Activated T-helper 17 cell treated with anti-CD3 and anti-CD28 coated beads, Interleukin-2, amount 50 U/mL, for 72 hours (primary cell): ENCODE measurements at places on chromosomes 6 and 20. TPM values are rescaled to one million over a fixed set of nuclear protein-coding genes. Genes with fewer than 3 reads are reported as not detected.

GRCh38 chr6:35521235-35521634, 8.5 kb upstream of the TULP1 start:
- H3K4me3 ChIP-seq, result no peak overlapping the region
- no peak for ATAC-seq
- no peaks in the 10 kb centered on the region for H3K36me3 ChIP-seq

DNA sequence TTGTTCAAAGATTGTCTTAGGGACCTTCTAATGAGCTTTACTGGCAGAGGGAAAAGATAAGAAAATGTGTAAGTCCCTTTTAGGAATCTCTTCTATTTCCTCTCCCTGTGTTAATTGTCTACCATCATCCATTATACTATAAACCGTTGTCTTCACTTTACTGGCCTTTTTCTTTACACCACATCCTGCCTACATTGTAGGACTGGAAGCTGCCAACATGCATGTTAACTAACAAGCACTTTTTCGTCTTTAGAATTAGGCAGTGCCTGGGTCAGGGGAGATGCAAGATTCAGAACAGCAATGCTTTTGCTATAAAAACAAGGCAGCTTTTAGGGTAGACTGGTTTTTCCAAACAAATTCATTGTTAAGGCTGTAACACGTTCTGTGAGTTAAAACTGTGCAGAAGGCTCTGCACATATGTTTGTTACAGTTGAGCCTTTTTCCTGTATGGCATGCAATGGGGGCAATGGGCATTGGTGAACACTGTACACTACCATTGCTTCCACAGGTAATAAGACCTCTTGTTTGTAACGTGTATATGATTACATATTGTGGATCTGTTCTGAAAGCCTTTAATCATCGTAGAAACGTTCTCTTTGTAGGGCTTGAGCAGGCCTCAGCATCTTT, 10.9 kb upstream of the PKIG start:
- ATAC-seq, result no peak
- no peaks in the 10 kb centered on the region for H3K36me3 ChIP-seq
- H3K4me3 ChIP-seq, result no peak overlapping the region
- H3K4me1 ChIP-seq, result peaks cover 7% of the 10 kb centered on the region

DNA sequence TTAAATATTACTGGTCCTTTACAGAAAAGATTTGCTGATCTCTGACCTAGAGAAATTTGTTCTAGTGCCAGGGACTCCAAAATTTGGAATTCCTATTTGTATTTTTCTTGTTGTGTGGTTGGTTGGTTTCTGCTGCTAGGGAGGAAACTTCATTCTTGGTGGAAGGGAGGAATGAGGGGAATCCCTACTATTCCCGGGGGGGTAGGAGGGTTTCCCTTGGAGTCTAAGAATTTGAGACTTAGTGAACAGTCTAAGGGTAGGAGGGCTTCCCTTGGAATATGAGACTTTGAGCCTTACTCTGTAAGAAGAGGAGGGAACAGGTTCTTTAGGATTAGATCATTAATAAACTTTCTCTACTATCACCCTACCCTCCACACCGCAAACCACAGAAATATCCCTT, 67.1 kb upstream of the ADGRF1 start:
- H3K27me3 ChIP-seq, result peaks cover 7% of the 10 kb centered on the region
- no peaks in the 10 kb centered on the region for H3K4me1 ChIP-seq
- H3K36me3 ChIP-seq, result no peaks in the 10 kb centered on the region
- no peak overlapping the region for H3K27ac ChIP-seq
- H3K4me3 ChIP-seq, result no peak overlapping the region

GRCh38 chr6:157868835-157869234, 45.8 kb downstream of the SNX9 start:
- no peak overlapping the region for H3K4me3 ChIP-seq
- no peaks in the 10 kb centered on the region for H3K27me3 ChIP-seq
- no peak overlapping the region for H3K27ac ChIP-seq
- peaks cover 34% of the 10 kb centered on the region for H3K36me3 ChIP-seq

ZNFX1 gene
- 32.8 TPM for total RNA-seq

DNA sequence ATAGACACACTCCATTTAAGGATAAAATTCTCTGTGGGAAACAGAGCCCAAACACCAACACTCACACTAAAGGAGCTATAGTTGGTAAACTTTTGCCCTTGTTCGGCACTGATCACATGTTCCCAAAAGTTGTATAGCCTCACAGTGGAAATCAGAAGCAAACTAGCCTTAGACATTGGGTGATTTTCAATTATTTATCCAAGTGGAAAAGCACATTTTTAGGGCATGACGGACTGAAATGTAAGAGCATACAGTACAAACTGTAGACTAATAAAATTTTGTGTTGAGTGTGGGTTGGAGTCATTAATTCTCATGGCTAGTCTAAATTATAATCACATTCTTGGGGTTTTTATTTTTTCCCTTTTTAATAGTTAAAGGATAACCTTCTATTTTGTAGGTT, 202.4 kb downstream of the MOXD1 start:
- no peak for ATAC-seq
- H3K4me1 ChIP-seq, result no peaks in the 10 kb centered on the region
- H3K36me3 ChIP-seq, result no peaks in the 10 kb centered on the region
- no peak overlapping the region for H3K27ac ChIP-seq
- peaks cover 3% of the 10 kb centered on the region for H3K27me3 ChIP-seq

- H3K4me1 ChIP-seq, result peaks cover 4% of the 10 kb centered on the region
- H3K4me3 ChIP-seq, result no peak overlapping the region
- ATAC-seq, result no peak
Observed at GRCh38 chr20:8246716-8247115, 114.7 kb downstream of the PLCB1 start.

GRCh38 chr6:3442431-3443220, 14.2 kb downstream of the SLC22A23 start:
- H3K4me1 ChIP-seq, result peaks cover 5% of the 10 kb centered on the region
- no peak overlapping the region for H3K27ac ChIP-seq
- H3K27me3 ChIP-seq, result no peaks in the 10 kb centered on the region
- no peak overlapping the region for H3K4me3 ChIP-seq
- no peaks in the 10 kb centered on the region for H3K36me3 ChIP-seq
- no peak for ATAC-seq

DNA sequence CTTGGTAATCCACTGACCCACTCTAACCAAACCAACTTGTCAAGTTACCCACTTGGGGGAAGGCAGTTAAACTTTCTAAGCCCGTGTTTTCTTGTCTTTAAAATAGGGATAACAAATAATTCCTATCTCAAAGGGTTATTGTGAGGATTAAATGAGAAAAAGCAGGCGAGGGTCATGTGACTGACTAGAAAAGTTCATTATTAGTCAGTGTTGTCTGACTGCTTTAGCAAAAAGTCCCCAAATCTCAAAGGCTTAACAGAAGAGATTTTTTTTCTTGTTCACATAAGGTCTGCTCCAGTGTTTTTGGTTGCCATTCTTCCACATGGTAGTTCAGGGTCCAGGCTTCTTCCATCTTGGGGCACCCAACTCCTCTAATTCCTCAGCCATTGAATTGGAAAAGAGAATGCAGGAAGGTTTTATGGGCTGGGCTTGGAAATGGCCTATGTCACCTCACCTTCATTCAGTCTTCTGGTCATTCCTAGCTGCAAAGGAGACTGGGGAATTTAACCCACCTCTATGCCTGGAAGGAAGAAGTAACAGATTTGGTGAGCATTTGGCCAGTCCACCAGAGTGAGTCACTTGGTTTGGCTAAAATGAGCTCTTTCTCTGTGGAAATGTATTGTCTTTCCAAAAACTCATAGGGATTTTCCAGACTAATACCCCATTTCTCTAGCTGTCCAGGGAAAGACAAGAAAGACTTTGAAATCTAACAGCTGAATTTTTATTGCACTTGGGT, 77.0 kb downstream of the CAP2 start:
- H3K27ac ChIP-seq, result no peak overlapping the region
- H3K4me3 ChIP-seq, result no peak overlapping the region
- ATAC-seq, result no peak
- H3K4me1 ChIP-seq, result no peaks in the 10 kb centered on the region
- no peaks in the 10 kb centered on the region for H3K36me3 ChIP-seq
